ENCODE measurements at places on chromosomes 2 and 18.

- no peak for DNase-seq
These were observed 375.8 kb downstream of the RBM43 start for GRCh38 chr2:150885774-150886386.

- no peak for DNase-seq
These were observed 77.3 kb upstream of the CTLA4 start for GRCh38 chr2:203790134-203790852.

DNA sequence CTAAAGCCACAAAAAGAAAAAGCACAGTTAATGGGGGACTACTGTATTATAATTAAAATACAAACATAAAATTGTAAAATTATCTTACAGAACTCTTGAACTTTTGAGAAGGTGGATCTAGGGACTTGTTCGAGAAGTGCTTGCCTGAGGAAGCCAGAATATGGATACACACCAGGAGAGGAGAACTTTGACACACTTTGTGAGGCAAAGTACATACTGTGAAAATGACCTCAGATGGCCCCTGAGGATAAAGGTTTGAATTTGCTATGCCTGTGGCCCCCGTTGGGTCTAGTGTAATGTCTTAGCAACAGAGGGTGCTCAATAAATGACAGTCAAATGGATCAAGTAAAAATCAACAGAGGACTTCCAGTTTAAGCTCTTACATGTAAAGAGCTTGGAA is 148.2 kb upstream of the CYP1B1 start:
- DNase-seq = no peak

- no peak for DNase-seq
These were observed 89.8 kb downstream of the HS6ST1 start for GRCh38 chr2:128228894-128229293.

DNA sequence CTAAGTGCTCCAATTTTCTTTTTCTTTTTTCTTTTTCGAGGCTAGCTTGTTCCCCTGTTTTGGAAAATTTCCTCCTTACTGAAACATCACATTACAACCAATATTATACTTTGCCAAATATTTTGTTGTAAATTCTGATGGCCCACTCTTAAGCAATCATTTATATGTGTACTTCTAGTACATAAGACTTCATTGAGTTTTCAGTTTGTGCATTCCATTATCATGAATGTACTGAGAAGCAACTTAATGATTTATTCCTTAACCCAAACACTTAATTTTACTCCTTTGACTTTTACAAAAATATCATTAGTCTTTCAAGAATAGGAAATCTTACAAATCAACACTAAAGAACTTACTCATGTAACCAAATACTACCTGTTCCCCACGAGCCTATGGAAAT is 242.4 kb downstream of the ARHGAP15 start:
- DNase-seq = no peak

GRCh38 chr2:71347517-71347916 is 15.9 kb downstream of the ZNF638 start:
- no peak for DNase-seq

GRCh38 chr2:78989051-78989450 is 36.5 kb upstream of the REG3G start:
- no peak for DNase-seq

- DNase-seq = no peak
These were observed 353.8 kb upstream of the SALL3 start for GRCh38 chr18:78625847-78626246.

DNA sequence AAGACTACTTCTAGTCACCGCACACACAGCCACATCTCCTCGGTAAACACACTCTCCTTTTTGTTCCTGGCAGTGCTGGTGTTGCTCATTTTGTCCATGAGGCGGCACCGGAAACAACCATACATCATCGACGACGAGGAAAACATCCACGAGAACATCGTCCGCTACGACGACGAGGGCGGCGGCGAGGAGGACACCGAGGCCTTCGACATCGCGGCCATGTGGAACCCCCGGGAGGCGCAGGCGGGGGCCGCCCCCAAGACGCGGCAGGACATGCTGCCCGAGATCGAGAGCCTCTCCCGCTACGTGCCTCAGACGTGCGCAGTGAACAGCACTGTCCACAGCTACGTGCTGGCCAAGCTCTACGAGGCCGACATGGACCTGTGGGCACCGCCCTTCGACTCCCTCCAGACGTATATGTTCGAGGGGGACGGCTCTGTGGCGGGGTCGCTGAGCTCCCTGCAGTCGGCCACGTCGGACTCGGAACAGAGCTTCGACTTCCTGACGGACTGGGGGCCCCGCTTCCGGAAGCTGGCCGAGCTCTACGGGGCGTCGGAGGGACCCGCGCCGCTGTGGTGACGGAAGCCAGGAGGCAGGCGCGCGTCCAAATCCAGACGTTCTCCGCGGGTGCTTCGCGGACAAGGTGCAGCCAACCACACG is 221.0 kb downstream of the CDH20 start:
- no peak for DNase-seq

GRCh38 chr2:68917034-68917718 is 35.5 kb downstream of the GKN2 start:
- DNase-seq = no peak

GRCh38 chr2:24515831-24516230 is 24.8 kb downstream of the NCOA1 start:
- DNase-seq = no peak

DNA sequence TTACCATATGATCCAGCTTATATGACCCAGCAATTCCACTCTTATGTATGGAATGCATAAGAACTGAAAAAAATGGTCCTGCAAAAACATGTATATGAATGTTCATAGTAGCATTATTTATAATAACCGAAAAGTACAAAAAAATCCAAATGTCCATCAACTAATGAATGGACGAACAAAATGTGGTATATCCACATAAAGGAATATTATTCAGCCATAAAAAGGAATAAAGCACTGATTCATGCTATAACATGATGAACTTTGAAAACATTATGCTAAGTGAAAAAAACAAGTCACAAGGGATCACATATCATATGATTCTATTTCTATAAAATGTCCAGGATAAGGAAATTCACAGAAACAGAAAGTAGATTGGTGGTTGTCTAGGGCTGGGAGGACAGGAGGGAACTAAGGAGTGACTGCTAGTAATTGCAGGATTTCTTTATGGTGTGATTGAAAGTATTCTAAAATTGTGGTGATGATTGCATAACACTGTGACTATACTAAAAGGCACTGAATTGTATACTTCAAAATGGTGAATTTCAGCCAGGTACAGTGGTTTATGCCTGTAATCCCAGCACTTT is 10.0 kb upstream of the DIS3L2 start:
- DNase-seq = no peak

- DNase-seq = no peak
These were observed 314.3 kb upstream of the COL3A1 start for GRCh38 chr2:188659656-188660406.

DNA sequence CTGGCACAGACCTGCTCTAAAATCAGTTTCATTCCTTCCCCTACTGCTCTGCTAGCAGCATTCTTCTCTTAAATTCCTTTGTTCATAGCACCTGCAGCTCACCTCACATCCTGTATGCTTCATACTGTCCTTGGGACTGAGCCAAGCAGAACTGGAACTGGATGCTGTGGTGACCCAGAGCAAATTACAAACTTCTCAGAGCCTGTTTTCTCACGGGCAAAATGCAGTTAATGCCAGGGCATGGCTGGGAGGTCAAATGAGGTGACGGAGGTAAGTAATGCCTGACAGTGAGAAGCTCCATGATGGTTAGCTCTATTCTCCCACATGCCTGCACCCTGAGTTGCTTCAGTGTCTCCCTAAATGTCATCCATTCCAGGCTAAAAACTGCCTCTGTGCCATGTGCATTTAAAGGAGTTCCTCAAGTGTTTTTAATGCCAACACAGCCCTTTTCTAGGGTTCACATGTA is 29.7 kb downstream of the C2orf42 start:
- DNase-seq = no peak

GRCh38 chr2:201913201-201913600 is 106.9 kb downstream of the CDK15 start:
- no peak for DNase-seq

GRCh38 chr2:29611261-29611660 is 310.1 kb downstream of the ALK start:
- DNase-seq = no peak

Data from HuH-7.5 (cell line).